HuH-7.5 (cell line): ENCODE measurements at places on chromosomes 12 and 14.

DNA sequence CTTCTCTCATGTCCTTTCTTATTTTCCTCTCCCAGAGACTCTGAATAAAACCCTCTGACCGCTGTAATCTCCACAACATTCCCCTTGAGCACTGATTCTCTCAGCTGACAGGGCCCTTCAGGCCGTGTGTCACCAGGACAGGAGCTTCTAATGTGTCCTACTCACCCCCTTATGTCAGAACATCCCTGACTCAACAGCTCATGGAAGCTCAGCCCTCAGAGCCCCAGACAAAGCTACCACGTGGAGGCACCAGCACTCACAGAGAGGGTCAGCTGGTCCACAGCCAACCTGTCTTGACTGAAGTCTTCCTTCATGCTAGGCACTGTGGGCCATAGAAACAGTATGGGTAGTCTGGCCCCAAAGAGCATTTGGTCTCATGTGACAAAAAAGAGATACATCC lies 49.8 kb downstream of the SMUG1 start:
- DNase-seq: no peak

DNA sequence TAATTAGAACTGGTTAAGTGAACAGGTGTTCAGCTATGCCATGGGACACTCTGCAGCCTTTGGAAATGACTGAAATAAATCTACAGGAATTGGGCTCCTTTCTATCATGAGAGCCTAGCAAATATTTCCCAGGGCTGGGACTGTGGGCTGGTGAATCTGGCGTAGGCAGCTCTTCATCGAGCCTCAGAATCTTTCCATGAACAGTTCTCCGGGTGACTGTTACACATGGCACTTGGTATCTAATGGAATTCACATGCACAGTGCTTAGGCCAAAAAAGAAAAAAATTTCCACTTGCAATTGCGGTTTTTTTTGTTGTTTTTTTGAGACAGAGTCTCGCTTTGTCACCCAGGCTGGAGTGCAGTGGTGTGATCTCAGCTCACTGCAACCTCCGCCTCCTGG lies 32.1 kb downstream of the PRKAB1 start:
- DNase-seq: no peak

- DNase-seq: no peak
These were observed 11.2 kb downstream of the HECTD4 start for GRCh38 chr12:112370868-112371510.

GRCh38 chr12:8701046-8701660 lies 3.4 kb downstream of the RIMKLB start:
- no peak for DNase-seq

- DNase-seq: no peak
These were observed at the start of gene GALNT9 for GRCh38 chr12:132329036-132329719. TSS of gene GALNT9 (minus strand) at chr12:132329589. CDS start at chr12:132329203, 386 bp downstream.

DNA sequence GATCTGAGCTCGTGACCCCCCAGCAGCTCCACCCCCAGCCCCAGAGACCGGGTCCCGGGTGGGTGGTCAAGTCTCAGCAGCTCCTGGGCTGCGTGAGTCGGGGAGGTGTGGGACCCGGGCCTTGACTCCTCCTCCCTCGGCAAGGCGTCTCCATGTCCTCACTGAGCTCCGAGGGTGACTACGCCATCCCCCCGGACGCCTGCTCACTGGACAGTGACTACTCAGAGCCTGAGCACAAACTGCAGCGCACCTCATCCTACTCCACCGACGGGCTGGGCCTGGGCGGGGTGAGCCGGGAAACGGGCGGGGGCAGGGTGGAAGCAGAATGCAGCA lies 28.1 kb downstream of the PIGH start:
- DNase-seq: no peak

DNA sequence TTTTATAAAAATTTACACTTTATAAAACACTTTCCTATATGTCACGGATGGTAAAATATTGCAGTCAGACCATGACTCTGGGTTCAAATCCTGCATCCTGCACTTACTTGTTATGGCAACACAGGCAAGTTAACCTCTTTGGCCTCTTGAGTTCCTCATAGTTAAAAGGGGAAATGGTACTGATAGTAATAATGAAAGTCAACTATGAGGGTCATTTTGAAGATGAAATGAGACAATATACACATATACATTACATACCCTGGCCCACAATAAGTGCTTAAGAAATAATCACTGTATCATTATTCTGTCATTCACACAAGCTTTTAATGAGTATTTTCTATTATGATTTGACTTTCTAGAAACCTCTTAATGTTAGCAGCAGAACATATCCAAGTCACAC lies 64.4 kb downstream of the C12orf42 start:
- DNase-seq: no peak

DNA sequence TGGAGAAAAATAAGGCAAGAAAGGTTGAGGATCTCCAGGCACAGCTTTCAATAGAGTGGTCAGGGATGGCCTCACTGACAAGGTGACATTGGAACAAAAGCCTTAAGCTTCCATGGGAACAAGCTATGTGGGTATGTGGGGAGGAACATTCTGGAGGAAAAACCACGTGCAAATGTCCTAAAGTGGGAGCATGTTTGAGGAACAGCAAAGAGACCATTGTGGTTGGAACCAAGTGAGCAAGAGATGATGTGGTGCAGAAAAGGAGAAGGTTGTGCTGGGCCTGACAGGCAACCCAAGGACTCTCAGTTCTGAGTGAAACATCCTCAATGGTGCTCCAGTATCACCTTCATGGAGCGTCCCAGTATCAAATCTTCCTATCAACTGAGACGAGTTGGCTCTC lies 184.0 kb downstream of the CAND1 start:
- no peak for DNase-seq

- DNase-seq: no peak
These were observed 21.4 kb downstream of the SMOC1 start for GRCh38 chr14:69900603-69901002.

- DNase-seq: no peak
These were observed 225.8 kb upstream of the PLXNC1 start for GRCh38 chr12:93922583-93923006.

DNA sequence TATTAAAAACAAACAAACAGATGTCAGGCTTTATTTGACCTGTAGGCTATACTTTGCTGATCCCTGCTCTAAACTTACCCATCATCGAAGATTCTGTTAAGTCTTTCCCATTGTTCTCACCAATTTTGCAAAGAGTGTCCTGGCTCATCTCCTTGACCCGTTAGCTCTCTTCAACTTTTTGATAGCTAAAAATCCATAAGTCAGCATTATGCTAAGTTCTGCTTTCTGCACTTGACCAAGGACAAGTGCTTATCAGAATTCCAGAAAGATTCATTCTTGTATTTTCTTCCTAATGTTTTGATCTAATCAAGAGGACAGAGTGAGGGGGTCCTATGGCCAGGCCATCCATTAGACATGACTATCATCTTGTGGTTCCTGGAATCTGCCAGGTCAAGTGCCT lies 503.5 kb downstream of the FUT8 start:
- DNase-seq: no peak

- no peak for DNase-seq
These were observed 139.6 kb downstream of the PRKD1 start for GRCh38 chr14:29788093-29788492.

DNA sequence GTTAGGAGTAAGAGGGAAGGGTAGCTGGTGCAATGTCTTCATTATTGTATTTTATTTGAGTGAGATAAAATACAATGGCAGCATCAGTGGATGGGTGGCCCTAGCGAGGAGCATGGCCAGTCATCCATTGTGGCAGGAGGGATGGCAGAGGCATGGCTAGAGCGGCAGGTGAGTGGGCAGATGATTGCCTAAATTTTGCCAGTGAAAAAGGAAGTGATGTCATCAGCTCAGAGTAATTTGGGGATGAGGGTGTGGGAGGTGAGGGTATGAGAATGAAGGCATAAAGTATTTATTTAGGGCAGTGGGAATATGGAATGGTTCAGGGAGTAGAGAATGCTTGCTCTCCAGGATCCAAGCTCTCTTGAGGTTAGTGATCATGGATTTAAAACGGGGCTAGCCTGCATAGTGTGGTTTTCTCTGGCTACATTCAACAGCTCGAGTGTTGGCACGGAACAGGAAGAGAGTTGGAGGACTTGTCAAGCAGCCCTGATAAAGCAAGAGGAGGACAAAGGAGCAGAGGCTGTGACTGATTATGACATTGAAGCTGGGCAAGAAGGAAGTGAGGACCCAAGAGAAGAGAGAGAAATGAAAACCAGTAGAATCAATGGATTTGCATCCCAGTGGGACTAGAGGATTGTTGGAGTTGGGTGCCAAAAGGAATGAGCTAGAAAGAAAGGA lies 18.7 kb upstream of the SERPINA6 start:
- no peak for DNase-seq

DNA sequence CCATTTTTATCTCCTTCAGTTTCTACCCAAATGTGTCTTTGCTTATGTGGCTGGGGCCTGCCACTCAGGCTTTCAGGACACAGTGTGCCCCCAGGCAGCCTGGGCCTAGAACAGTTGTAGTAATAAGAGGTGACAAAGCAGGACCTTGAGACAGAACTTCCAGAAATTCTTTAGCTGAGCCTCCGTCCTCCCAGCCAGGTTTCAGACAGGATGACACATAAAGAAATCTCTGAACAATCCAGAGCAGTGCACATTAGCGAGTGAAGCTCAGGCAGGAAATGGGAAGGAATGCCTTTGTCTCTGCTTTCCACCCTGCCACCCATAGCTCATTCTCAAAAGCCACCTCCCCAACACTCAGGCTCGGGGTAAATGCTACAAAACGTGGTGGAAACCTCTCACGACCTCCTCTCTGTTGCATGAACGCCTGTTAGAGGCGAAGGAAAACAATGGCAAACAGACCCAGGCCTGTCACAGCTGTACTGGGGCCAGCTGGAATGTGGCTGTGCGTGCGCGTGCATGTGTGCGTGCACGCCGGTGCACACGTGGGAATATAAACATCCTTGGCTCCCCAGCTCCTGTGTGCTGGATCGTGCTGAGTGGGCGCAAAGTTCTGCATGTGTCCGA lies 286.7 kb downstream of the ZFP36L1 start:
- no peak for DNase-seq

DNA sequence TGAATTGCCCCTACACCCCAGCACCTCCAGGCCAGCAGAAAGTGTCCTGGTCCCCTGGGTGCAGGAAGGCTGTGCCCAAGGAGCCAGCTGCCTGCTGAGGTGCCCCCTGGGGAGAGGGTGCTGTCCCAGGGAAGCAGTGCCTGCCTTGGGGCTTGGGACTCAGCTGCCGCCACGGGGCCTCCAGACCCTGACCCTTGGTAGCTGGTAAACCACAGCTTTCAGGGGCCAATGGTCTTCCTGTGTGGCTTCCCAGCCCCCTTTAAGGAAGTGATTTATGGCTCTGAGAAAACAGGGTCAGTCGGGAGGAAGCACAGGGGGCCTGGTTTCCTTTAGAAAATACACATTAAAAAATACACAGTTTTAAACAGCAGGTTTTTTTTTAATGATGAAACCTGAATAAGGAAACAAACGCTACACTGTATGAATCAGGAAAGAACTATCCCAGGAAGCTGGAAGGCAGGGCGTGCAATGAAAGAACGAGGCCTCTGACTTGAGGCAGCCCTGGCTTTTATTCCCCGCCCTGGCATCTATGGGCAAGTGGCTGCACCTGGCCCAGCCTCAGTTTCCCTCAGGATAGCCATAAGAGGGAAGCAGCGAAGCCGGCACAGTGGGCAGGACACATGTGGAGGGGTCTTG lies 40.6 kb upstream of the EML1 start:
- DNase-seq: no peak

DNA sequence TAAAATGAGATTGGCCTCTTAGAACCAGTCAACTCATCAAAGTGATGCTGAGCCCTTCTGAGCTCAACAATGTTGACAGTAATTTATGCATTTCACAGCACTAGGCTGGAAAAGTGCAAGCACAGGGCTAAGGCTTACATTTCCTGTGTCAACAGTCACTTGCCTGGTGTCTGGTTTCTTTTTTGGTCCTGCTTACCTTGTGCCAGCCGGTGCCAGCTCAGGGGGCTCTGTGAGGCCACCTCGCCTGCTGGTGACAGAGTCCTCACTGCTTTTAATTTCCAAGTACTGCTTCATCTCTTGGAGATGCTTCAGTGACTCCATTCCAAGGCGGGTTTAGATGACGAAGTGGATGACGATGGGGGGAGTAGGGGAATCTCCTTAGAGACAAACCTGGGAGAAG lies 53.1 kb upstream of the KCNA1 start:
- DNase-seq: no peak

DNA sequence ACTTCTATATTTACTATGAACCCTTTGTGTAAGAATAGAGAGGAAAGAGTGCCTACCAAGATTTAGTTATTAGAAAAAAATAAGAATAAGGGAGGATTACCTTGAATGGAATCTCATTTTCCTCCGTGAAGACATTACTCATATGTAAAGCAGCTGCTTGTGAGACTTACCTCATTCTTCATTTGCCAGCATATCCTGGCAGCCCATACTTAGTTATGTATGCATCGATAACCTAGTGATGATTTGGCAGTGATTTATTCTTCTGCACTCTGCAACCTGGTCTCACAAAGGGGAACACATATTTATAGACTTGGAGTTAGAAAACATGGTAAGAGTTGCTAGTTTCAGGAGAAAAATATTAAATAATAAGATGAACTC lies 56.8 kb downstream of the LRFN5 start:
- DNase-seq: no peak

- no peak for DNase-seq
These were observed 339.5 kb downstream of the PDZRN4 start for GRCh38 chr12:41527534-41528116.

GRCh38 chr14:62777510-62777909 lies 267.7 kb downstream of the KCNH5 start:
- DNase-seq: no peak

GRCh38 chr12:93403988-93404803 lies 26.5 kb downstream of the NUDT4 start:
- no peak for DNase-seq

- no peak for DNase-seq
These were observed 2.6 kb downstream of the ETFRF1 start for GRCh38 chr12:25197608-25198007.
